ENCODE measurements at places on chromosomes 12 and 14.
A peak's percentile ranks its signal among the peaks of the same experiment; 100 is the strongest.

GRCh38 chr12:89016970-89017778, 335.1 kb downstream of the DUSP6 start:
- DNase-seq = no peak

GRCh38 chr14:66782853-66783252, 274.9 kb downstream of the GPHN start:
- no peak for DNase-seq

DNA sequence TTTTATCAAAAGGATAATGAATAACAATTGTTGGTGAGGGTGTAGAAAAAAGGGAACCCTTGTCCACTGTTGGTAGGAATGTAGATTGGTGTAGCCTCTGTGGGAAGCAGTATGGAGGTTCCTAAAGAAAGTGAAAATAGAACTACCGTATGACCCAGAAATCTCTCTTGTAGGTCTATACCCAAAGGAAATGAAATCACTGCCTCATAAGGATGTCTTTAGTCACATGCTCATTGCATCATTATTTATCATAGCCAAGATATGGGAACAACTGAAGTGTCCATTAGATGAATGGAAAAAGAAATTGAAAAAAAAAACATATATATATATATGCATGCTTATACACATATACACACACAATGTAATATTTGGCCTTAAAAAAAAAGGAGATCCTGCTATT, 158.8 kb upstream of the NPAS3 start:
- DNase-seq = no peak

DNA sequence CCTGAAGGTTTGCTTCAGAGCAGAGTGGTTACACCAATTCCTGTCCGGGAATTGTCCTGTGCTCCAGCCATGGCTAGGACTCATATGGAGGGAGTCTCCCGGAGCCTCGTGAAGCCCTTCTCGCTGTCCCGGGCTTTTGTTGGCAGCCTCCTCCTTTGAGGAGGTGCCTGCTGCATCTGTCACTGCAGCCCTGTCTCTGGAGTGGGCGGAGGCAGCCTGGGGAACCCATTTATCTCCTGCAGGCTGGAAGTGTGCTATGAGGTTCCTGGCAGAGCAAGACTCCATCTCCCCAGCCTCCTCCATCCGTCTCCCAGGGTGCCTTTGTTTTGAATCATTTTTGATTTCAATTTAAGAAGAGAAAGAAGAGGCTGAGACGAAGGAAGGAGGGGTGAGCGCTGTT, 355.3 kb downstream of the GLT1D1 start:
- no peak for DNase-seq

DNA sequence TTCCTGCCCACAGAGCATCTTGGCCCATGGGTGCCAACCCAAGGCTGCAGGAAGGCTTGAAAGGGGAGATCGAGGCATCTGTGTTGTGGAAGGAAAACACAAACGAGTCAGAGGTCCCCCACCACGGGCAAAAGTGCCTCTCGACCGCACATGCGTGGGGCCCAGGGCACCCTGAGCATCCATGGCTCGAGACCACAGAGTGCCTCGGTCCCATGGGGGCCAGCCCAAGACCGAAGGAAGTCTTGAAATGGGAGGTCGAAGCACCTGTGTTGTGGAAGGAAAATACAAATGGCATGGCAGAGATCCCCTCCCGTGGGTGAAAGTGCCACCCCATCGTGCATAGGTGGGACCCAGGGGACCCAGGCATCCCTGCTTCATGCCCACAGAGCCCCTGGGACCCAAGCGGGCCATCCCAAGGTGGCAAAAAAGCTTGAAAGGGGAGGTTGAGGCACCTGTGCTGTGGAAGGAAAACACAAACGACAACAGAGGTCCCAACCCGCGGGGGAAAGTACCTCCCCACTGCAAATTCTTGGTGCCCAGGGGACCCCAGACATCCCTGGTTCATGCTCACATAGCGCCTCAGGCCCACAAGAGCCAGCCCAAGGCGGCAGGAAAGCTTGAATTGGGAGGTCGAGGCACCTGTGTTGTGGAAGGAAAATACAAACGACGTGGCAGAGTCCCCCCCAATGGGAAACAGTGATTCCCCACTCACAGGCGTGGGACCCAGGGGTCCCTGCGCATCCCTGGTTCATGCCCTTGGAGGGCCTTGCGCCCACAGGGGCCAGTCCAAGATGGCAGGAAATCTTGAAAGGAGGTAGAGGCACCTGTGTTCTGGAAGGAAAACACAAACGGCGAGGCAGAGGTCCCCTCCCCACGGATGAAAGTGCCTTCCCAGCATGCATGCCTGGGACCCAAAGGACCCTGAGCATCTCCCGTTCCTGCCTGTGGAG, 373.0 kb downstream of the ALG10 start:
- no peak for DNase-seq

DNA sequence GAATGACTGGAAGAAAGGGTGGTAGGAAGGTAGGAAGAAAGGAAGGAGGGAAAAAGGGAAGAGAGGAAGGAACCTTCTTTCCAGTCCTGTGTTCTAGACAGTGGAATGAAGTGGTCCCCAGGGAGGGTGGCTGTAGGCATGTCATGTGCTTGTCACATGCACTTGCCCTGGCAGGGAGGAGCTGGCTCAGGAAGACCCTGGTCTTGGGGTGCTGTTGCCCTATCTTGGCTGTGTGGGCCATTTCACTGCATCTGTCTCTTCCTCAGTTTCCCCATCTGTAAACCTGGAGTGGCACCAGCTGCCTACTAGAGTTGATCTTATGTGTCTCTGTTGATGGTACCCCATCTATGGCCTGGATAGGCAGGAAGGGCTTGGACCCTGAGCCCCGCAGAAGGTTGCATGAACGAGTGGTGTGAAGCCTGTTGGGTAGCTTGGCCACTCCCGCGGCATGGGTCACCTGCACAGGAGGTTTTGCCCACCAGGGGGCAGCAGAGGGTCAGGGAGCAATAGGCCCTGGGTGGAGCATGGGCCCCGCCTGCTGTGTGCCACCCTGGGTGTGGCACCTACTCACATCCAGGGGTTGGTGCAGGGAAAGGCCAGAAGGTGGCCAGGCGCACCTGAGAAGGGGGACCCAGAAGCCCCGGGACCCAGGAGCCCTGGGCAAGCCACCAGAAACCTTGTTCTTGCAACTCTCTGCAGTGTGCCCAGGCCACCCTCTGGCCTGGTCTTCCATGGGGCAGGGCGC, 25.1 kb downstream of the MEG3 start:
- DNase-seq = peak; percentile 64

- no peak for DNase-seq
These were observed 11.9 kb upstream of the TCL1A start for GRCh38 chr14:95725685-95726336.

- DNase-seq = no peak
These were observed 194.8 kb downstream of the CACNA1C start for GRCh38 chr12:2247596-2247995.

- no peak for DNase-seq
These were observed 97.1 kb upstream of the PRICKLE1 start for GRCh38 chr12:42686514-42687172.

- DNase-seq = no peak
These were observed 7.2 kb downstream of the SLC38A4 start for GRCh38 chr12:46818642-46819041.

DNA sequence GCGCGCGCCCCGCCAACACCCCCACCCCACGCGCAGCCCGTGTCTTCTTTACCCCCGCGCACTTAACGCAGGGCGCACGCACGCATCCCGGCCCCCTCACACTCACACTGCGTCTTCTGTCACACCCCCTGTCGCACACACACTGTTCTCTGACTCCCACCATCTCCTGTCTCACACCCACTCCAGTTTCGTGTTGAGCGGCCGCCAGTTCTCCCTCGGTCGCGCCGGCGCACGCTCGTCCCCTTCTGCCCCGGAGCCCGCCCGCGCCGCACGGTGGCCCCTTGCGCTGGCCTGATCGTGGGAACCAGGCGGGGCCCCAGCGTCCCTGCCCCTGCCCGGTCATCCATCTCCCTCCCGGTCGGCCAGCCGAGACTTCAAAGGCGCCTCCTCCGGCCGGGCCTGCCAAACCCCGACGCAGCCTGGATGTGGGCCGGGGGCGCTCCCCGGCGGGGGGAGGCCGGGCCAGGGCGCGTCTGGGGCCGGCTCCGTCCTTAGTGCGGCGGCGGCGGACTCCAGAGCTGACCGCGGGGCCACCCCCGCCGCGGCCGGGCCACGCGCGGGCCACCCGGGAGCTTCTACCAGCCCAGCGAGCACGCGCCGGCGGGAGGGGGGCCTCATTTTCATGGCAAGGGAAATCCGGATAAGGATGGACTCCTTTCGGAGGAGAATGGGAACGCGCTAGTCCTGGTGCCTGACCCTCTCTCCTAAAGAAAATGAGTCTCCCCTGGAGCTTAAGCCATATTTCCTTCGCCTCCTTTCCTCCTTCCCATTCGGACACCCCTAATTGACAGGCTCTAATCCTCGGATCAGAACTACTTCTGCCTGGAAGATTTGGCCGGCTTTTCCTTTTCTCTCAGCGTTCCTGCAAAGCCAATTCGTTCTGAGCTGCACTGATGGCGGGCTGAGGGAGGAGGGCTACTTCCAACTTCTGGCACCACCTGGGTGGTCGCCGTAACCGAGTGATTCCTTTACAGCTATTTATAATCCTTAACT, 82.0 kb upstream of the HMGA2 start:
- no peak for DNase-seq

DNA sequence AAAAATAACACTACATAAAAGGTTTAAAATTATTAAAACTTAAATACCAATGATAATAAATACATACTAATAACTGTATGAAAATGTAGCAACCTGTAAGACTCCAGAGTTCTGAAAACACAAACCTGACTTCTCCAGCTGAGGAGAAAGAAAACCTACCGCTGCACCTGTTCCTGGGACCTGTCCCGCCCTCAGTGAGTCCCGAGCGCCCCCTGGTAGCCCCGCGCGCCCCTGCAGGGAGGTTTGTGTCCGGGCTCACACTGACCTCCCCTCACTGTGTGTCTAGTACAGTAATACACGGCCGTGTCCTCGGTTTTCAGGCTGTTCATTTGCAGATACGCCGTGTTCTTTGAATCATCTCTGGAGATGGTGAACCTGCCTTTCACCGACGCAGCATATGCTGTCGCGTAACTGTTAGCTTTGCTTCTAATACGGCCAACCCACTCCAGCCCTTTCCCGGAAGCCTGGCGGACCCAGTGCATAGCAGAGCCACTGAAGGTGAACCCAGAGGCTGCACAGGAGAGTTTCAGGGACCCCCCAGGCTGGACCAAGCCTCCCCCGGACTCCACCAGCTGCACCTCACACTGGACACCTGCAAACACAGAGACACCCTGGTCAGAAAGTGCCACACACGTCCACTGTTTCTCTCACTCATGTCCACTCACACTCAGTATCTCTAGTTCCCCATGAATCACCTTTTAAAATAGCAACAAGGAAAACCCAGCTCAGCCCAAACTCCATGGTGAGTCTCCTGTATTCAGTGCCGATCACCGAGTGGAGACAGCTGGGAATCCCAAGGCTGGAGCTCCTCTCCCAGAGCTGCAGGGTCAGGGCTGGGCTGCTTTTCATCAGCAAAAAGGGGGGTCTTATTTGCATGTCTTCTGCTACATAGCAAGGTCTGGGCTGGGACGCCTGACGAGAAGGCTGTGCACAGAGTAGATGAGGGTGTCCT, 1276.3 kb downstream of the TMEM121 start:
- no peak for DNase-seq

GRCh38 chr14:76219873-76220272, 68.2 kb downstream of the GPATCH2L start:
- DNase-seq = no peak

DNA sequence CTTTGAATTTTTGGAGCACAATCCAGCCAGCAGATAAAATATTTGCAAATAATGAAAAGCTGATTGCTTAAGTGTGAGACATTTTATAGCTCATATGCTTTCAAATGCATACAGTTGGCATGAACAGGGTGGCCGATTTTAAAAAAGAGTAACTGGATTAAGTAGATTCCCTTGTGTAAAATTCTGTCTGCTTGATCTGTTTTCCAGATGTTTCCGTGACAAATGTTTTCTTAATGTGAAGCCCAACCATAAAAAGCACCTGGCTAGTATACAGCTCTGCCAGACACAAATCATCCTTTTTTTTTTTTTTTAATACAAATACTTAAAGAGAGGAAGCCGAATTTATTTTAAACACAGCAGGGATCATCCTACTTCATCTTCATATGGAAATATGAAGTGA, 440.7 kb downstream of the CCER1 start:
- DNase-seq = no peak

- DNase-seq = no peak
These were observed 32.2 kb downstream of the MIA2 start for GRCh38 chr14:39265806-39266524.

GRCh38 chr12:107642240-107642639, 43.4 kb upstream of the PWP1 start:
- DNase-seq = no peak
